ENCODE measurements at places on chromosomes 3 and 15. TPM values are rescaled to one million over a fixed set of nuclear protein-coding genes. Genes with fewer than 3 reads are reported as not detected.
A peak's percentile ranks its signal among the peaks of the same experiment; 100 is the strongest.

SEMA3F gene
- polyA plus RNA-seq = 3.5 TPM

ZMYND10 gene
- 0.81 TPM for polyA plus RNA-seq

AHSG gene
- polyA plus RNA-seq = not detected

UQCC5 gene
- 53.0 TPM for polyA plus RNA-seq

DNA sequence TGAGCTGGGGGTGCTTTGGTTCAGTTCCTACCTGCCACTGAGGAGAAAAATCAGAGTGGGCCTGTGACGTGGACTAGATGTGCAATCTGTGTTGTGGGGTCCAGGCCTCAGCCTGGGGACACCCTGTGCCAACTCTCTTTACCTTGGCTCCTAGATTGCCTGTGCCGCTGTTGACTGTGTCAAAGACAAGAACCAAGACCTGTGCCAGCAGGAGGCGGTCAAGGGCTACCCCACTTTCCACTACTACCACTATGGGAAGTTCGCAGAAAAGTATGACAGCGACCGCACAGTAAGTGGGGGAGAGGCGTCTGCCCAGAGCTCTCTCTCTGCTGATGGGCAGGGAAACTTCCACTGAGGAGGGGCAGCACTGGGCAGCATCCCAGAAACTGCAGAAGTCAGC, 40.6 kb upstream of the SEC22A start:
- no peak for DNase-seq

- DNase-seq = no peak
These were observed 32.2 kb downstream of the SSR3 start for GRCh38 chr3:156522673-156523072.

GRCh38 chr3:97711654-97712053, 52.9 kb upstream of the ARL6 start:
- no peak for DNase-seq

DNA sequence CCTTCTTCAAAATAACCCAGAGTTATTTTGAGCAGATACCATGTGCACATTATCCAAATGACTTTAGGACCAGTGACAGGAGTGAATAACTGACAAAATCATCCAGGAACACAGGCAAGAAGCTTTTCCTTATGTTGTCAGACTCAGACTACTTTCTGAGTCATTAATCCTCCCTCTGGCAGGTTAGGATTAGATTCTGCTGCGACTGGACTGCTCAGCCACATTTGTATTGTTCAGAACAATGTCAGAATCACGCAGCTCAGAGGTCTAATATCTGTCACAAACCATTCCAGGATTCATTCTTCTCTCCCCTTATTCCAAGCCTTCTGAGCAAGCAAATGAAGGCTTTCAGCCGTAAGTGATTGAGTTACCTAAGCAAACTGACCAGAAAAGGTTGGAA, 34.8 kb upstream of the FAM174B start:
- DNase-seq = no peak

- no peak for DNase-seq
These were observed 163.3 kb downstream of the ARRDC4 start for GRCh38 chr15:98123834-98124233.

DNA sequence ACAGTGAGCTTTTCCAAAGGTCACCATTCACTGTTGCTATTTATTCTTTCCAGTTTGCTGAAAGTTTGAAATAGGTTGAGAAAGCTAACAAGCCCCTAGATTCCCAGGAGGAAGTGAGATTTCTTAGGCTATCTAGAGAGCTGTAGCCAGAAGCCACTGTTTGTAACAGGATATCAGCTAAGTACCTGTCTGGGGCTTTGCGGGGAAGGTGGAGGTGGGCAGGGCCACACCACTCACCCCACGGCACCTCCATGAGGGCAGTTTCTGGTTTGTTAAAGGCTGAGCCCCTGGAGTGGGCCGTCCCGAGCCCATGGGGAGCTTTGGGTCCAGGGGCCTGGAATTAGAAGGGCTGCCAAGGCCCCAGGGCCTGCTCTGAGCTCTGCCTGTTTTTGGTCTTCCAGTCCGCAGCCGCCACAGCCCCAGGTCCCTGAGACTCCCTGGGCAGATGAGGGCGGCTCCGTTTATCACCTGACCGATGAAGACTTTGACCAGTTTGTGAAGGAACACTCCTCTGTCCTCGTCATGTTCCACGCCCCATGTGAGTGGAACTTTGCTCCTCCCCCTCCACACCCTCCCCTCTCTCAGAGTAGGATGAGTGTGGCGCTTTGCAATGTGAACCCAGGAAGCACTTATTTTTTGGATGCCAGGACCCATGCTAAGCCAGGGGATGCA, 63.4 kb downstream of the PDIA5 start:
- no peak for DNase-seq

DNA sequence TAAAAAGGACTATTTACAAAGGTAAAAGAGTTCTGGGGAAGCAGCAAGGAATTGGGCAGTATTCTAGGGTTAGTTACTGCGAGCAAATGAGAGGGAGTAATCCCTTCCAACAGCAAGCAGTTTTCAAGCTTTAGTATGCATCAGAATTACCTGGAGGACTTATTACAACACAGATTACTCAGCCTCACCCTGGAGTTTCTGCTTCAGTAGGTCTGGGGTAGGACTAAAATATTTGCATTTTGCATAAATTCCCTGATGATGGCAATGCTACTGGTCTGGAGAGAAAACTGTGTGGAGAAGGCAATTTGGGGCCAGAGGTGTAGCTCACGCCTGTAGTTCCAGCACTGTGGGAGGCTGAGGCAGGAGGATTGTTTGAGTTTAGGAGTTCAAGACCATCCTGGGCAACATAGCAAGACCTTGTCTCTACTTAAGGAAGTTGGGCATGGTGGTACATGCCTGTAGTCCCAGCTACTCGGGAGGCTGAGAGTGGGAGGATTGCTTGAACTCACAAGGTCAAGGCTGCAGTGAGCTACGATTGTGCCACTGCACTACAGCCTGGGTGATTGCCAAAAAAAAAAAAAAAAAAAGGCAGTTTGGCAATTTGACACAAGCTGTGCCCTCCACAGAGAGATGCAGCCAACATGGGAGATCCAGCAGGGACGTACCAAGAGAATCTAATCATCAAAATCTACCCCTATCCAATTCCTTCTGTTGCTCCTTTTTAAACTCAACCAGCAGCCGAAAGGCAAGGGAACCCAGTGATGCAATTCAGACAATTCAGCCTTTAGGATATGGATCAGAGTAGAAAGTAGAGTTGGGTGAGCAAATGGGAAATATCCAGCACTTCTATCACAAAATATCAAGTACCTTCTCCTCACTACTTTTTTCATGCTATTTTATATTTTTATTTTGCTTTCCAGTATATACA, 27.1 kb upstream of the AP4E1 start:
- DNase-seq = no peak

GRCh38 chr15:62121273-62122015, 43.6 kb downstream of the C2CD4B start:
- DNase-seq = no peak

GRCh38 chr3:49171775-49172500, 540 bp downstream of the KLHDC8B start:
- no peak for DNase-seq

- no peak for DNase-seq
These were observed 37.6 kb upstream of the WNT5A start for GRCh38 chr3:55524565-55525244.

GRCh38 chr3:150409512-150410310, 1.6 kb downstream of the TSC22D2 start:
- peak; percentile 80 for DNase-seq

DNA sequence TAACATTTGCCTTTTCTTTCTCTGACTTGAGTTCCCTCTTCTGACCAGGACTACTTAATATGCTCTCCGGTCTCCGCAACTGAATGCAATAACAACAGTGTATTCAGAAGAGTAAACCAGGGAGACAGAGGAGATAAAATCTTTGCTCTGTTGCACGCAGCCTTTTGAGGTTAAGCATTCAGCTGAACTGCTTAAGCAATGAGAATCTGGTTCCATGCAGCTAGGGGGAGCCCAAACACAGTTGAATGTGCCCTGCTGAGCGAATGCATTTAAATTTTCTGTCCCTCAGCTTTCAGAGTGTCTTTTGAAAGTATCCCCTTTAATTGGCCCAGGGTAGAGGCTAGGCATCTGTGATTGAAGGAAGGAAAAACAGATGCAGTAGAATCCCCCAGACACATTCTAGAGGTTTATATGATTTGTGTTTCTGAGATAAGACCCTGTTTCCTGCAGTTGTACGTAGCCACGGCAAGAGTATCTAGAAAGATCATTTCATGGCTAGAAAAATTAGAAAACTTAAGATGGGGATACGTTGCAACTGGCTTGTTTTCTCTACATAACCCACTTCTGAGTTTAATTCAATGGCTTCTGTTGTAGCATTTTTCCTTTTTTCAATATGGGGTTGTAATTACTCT, 309.6 kb downstream of the TUSC7 start:
- DNase-seq = peak; percentile 17

GRCh38 chr3:127477396-127477795, 113.1 kb downstream of the TPRA1 start:
- DNase-seq = no peak

DNA sequence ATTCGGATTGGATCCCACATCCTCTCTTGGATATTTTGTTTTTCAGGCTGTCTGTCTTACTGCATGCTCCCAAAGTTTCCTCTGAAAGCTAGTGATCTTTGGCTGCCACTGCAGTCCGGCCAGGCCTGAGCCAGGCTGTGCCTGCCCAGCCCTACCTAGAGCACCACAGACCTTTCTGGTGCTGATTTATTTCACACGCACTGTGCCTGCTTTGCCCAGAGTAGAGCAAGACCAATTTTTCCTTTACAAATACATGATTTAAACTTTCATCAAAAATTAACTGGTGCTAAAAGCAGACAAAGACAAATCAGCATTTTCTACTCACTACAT, 28.0 kb upstream of the NDUFB4 start:
- DNase-seq = no peak

DNA sequence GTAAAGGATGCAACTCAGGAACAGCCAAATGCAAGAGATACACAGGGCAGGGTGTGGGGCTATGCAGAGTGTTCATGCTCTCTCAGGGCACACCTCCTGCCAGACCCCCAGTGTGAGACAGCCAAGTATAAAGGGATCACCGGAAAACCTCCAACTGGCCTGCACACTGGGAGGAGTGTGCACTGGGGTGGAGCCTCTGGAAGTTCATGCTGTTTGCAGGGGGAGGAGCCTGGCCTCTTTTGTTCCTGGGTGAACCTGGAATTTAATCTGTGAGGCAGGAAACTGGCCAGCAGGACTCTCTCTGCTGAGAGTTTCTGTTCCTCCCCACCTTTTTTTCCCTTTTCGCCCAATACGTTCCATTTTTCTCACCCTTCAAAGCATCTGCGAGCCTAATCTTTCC, 204.1 kb downstream of the WNT5A start:
- DNase-seq = no peak

DNA sequence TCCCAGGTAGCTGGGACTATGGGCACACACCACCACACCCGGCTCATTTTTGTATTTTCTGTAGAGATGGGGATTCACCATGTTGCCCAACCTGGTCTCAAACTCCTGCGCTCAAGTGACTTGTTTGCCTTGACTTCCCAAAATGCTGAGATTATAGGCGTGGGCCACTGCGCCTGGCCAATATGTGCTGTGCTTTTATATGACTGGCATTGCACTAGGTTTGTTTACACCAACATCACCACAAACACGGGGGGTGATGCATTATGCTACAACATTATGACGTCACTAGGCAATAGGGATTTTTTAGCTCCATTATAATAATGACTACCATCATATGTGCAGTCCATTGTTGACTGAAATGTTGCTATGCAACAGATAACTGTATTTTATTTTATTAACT, 6.9 kb downstream of the APH1B start:
- no peak for DNase-seq

DNA sequence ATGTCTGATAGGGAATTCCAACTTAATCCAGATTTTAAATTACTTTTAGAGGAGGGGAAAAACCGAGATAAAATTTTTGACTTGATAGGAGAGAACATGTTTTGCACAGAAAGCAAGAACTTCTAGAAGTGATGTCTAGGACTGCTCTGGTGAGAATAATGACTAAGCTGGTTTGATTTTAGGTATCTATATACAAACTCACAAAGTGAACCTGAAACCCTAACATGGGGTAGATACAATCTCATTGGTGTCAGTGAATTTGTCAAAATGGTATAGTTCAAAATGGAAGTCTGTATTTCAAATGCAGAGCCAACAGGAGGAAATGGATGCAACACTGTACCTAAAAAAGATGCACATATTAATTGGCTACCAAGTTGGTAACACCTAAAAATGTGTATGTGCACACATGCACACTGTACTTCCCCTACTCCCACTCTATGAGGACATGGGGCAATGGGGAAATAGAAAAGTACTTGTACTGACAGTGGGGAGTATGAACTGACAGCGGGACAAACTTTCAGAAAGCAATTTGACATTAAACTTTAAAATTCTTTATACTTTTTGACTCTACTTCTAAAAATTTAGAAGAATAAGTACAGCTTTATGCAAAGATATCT, 53.0 kb downstream of the NR1I2 start:
- DNase-seq = no peak

- no peak for DNase-seq
These were observed 229.3 kb downstream of the NSUN3 start for GRCh38 chr3:94292151-94292550.

GRCh38 chr3:99384596-99384995, 253.8 kb upstream of the COL8A1 start:
- no peak for DNase-seq

DNA sequence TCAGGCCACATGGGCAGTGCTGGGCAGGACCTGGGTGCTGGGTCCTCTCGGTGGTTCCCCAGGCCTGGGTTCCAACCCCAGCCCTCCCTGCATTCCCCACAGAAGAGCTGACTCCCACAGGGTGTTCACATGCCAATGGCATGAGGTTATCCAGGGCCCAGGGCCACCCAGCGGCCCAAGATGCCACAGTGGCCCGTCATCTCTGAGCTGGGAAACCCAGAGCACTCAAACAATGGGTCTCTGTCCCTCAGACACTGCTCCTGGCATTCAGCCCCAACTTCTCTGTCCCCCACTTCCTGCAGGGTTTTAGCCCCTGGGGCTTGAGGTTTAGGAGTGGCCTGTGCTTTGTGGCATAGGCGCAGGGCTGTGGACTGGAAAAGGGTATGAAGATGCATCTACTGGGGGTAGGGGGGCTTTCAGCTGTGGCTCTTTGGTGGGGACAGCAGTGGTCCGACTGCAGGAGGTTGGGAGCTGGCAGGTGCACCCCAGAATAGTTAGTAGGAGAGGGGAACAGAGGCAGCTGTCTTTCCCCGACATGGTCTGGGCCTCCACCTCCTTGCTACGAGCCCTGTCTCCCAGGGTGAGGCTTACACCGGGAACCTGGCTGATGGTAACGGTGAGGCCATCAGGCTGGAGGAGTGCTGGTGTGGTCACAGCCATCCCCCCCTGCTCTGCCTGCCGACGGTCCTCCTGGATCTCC, 1.7 kb downstream of the CCDC9B start:
- DNase-seq = no peak

DNA sequence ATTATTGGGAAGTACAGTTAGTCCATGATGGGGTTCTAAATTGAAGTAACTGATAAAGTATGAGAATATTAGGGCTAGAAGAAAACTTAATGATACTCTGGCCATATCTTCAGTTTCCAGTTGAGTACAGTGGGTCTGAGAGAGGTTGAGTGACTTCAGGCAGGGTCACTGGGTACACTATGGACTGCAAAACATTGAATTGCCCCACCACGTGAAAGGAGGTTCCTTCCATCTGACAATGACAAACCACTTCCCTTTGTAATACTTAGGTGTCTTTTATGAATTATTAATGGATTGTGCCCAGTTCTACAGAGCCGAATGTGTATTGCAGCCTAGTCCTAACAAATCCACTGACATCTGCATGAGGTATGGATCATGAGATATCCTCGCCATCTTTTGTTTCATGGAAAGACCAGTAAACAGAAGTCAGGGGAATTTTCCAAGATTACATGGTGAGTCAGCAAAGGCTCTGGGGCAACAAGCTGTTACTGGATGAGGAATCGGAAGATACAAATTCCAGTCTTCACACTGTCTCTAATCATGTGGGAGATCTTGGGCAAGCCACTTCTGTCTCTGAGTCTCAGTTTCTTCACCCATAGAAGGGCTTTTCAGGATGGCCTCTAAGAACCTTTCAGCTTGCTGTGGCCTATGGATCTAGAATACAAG, 66.5 kb upstream of the BCL6 start:
- no peak for DNase-seq

Measured in ovary (tissue), 10 donors.